ENCODE measurements at places on chromosomes 13 and 19.

DNA sequence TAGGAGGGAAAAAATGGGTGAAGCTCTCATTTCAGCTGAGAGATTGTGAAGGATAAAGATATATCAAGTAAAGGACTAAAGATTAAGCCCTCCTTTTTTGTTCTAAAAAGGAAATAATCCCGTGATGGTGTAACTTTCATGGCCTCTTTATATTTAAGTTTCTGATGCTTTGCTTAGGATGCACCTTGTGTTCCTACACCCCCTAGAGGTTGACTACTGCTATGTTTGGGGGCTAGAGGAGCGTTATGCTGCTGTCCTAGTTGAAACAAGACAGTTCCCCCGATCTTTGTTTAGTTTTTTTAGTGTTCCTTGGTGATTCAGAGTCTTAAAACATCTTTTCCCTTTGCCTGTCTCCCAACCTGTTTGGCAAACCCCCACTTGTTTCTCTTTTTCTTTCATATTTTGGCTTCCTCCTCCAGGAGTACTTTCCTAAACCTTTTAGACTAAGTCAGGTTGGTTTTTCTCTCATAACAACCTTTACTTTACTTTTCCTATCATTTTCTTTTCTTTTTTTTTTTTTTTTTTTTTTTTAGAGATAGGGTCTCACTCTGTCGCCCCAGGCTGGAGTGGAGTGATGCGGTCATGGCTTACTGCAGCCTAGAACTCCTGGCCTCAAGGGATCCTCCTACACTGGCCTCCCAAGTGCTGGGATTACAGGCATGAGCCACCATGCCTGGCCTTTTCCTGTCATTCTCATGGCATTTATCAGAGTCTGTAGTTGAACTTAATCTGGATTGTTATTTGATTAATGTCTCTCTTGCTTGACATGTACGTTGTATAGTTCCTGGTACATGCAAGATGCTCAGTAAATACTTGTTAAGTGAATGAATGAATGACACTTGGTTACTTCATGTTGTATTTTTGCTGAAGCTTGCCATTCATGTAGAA, 2.8 kb downstream of the UBA2 start:
- peak; percentile 77 for DNase-seq

GRCh38 chr19:58554494-58555368, at the start of gene CHMP2A:
Gene CHMP2A, minus strand, starts transcription at chr19:58555105. Its CDS starts 893 bp downstream, at chr19:58554212.
- DNase-seq: peak; percentile 99

DNA sequence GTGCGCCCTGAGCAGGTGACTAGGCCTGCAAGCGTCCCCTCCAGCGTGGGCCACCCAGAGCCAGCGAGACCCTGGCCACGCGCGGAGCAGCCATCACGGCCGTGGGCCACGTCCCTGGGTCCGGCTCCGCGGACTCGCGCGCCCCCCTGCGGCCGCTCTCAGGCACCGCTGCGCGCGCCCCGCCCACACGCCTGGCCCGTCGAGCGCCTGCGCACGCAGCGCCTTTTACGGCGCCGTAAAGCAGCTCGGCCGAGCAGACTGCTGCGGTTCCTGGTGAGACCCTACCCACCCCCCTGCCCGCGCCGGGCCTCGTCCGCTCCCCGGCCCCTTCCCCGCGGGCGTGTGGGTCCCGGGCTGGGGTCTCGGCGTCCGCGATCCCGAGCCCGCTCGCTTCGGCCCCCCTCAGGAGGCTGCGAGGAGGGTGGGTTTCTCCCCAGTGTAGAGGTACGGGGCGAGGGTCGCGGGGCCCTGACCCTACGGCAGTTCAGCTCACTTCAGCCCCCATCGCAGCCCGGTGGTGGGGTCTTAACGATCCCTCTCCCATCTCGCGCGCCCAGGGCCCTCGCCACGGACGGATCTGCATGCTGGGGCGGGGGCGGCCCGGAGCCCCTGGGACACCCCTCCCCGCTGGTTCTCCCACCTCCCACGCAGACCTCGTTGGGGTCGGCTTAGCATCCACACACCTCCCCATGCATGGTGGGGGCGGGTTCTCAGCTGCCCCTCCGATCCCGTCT, at the start of gene TRAPPC5:
Gene TRAPPC5, plus strand, starts transcription at position 228 of the 734 bp plus-strand sequence. CDS start 1,421 bp downstream, outside the sequence.
- peak; percentile 92 for DNase-seq

DNA sequence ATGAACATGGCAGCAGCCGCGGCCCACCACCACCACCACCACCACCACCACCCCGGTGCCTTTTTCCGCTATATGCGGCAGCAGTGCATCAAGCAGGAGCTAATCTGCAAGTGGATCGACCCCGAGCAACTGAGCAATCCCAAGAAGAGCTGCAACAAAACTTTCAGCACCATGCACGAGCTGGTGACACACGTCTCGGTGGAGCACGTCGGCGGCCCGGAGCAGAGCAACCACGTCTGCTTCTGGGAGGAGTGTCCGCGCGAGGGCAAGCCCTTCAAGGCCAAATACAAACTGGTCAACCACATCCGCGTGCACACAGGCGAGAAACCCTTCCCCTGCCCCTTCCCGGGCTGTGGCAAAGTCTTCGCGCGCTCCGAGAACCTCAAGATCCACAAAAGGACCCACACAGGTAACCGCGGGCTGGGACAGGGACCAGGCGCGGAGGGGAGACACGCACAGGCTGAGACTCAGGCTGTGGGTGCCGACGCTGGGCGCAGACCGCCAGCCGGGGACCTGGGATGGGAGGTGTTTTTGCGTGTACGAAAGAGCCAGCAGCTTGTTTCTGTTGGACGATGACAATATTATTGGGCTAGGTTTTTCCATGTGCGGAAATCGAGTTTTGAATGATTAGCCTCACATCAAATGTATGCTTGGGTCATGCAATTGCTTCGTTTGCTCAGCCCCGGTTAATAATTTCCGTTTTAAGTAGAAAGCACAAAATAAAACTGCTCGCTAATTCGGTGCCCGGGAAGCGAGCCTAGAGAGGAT, 1.3 kb downstream of the ZIC2 start:
- DNase-seq: no peak

DNA sequence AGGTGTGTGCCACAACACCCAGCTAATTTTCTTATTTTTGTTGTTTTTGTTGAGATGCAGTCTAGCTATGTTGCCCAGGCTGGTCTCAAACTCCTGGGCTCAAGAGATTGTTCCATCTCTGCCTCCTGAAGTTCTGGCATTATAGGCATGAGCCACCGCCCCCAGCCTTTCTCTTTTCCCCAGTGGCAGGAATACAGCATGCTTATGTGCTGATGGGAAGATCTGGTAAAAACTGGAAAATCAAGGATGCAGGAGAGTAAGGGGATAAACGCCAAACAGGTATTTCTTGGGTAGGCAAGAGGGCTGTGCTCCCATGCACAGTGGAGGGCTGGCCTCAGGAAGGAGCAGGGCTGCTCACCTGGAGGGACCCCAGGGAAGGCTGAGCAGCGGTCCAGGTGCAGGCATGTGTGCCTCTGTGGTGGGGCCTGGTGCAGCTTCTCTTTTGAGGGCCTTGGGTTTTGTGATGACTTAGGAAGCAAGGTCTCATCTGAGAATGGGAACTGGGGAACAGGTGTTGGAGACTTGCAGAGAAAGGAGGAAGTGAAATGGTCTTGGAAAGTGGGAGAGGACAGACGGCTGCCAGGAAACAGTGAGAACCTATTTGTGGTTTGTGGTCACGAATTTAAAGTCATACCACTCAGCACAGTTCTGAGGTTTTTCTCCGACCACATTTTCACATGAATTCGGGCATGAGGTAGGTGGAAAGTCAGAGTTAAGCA, 106.5 kb downstream of the TEX26 start:
- DNase-seq: peak; percentile 85

- DNase-seq: no peak
Observed at GRCh38 chr19:7947939-7948338, 4.5 kb upstream of the TIMM44 start.

DNA sequence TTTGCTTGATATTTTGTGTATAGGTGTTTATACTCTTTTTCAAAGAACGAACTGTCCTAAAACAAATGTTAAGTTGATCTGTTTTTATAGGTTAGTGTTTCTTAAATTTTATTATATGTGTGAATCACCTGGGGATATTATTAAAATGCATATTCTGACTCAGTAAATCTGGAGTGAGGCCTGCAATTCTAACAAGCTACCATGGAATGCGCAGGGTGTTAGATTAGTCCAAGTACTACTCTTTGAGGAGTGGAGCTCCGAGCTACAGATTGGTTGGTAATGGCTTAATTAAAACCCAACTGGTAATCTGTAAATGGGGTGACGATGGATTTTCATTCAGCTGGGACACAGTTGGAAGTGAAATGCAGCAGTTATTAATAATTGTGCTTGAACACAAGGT, 214.1 kb upstream of the UFM1 start:
- no peak for DNase-seq

GRCh38 chr19:11475861-11476260, 5.0 kb downstream of the ELAVL3 start:
- no peak for DNase-seq

DNA sequence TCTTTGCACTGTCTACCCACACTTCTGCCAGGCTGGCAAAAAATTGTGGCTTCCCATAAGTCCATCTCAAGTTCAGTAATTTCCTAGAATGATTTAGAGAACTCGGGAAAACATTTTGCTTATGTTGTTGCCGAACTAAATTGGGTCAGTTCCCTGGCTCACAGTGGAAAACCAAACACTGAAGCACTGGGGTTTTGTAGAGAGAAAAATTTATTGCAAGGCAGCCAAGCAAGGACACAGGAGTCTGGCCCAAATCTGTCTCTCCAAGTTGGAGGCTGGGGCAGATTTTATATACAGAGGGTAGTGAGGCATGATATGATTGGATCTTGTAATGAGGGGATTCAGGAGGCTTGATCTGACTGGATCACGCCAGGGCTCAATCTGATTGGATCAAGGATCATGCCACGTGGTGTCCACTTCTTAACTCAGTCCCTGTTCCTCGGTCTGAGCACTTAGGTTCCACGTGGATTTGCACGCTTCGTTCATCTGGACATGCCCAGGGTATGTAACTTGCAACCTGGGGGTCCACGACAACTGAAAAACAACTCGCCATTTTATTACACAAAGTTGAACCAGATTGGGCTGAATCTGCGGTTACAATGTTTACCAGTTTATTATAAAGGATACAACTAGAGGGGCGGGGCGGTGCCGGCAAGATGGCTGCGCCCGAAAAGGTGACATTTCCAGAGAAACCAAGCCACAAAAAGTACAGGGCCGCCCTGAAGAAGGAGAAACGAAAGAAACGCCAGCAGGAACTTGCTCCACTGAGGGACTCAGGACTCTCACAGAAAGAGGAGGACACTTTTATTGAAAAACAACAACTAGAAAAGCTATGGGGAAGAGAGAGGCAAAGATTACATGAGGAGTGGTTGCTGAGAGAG, 7.3 kb downstream of the CD209 start:
- DNase-seq: no peak

GRCh38 chr13:76020421-76020955, 384.4 kb downstream of the LMO7 start:
- no peak for DNase-seq

DNA sequence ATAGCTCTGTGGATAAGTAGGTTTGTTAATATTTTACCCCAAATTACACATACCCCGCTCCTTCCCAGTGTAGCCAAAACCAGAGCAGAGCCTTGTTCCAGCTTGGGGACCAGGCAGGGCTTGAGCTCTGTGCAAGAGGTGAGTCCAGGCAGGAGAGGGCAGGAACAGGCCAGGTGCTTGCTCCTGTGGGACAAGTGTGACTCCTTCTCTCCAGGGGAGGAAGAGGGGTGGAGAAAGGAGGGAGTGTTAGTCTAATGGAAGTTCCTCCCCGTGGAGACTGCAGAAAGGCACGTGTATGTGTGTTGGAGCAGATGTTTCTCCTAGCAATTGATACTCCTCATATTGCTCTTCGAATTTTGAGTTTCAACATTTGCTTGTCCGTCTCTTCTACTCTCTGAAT, 201.0 kb downstream of the FGF9 start:
- DNase-seq: no peak

Data from activated CD4-positive, alpha-beta T cell treated with anti-CD3 and anti-CD28 coated beads, Interleukin-10, Interleukin-2, amounts not matched to agents 100 ng/mL and 50 ng/mL, durations not matched to agents 16 hours and 8 hours (primary cell).